Stomach (tissue), 19 donors: ENCODE measurements at places on chromosomes 16 and 17. TPM values are rescaled to one million over a fixed set of nuclear protein-coding genes. Genes with fewer than 3 reads are reported as not detected.
A peak's percentile ranks its signal among the peaks of the same experiment; 100 is the strongest.

Gene KAT2A
- 10.1 TPM for total RNA-seq

Gene SOST
- total RNA-seq, result not detected

Gene SLC13A5
- not detected for total RNA-seq

GRCh38 chr16:86951831-86952598 lies 365.2 kb downstream of the C16orf95 start:
- DNase-seq, result no peak

GRCh38 chr17:77049440-77049839 lies 91.3 kb upstream of the SEC14L1 start:
- DNase-seq, result no peak

DNA sequence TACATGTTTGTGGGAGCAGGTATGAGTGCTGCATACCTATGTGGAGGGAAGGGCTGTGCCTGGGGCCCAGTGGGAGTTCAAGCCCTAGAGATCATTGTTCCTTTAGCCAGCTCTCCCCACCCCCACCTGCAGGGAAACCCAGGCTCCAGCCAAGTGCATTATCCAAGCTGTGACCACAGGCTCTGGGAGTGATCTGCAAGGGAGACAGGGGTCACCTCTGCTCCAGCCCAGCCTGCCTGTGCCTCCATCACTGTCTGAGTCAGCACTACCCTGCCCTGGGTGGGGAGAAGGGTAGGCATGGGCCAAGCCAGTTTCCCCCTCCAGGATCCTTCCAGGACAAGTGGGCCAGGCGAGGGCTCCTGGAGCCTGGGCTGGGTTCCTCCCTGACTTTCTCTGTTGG lies 32.1 kb upstream of the SBK1 start:
- no peak for DNase-seq

GRCh38 chr16:352547-353403 lies at the start of gene AXIN1:
Gene AXIN1 (minus strand): TSS chr16:352723. CDS start chr16:347025, 5,698 bp downstream.
- peak; percentile 99 for DNase-seq

DNA sequence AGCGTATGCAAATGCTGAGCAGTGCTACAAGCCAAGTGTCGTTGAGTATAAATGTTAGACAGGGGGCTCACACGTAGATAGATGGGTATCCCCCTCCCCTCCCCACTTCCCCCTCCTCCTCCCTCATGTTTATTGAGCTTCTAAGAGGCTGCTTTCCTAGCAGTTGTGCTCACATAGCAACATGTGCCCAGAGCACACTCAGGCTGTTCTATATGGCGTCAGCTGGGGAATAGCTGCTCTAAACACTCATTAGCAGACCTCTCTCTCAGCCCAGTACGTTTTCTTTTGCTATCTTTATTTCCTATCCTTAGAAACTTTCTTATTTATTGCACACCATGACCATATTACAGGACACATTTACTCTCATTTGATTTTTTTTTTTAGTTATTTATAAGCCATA lies 1.8 kb downstream of the KCNJ2 start:
- DNase-seq, result no peak

GRCh38 chr17:48586355-48587258 lies 3.4 kb downstream of the HOXB3 start:
- no peak for DNase-seq

DNA sequence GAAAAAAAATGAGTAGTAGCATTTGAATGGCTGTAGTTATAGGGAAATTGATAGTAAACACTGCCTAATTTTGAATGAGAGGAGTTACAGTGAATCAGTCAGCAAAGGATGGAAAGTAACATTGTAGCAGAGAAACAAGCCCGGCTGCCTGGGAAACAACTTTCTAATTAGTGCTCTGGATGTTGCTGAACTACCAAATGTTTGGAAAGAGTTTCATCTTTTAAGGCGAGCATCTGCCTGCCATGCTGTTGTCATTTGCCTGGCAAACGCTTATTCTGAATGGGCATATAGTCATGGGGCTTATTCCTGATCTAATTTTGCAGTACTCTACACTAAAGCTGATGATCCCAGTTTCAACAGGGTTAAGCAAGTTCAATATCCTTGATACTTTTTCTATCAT lies 138.6 kb downstream of the CDH11 start:
- no peak for DNase-seq
